Spleen (tissue), 13 donors: ENCODE measurements at places on chromosomes 6 and 20.

DNA sequence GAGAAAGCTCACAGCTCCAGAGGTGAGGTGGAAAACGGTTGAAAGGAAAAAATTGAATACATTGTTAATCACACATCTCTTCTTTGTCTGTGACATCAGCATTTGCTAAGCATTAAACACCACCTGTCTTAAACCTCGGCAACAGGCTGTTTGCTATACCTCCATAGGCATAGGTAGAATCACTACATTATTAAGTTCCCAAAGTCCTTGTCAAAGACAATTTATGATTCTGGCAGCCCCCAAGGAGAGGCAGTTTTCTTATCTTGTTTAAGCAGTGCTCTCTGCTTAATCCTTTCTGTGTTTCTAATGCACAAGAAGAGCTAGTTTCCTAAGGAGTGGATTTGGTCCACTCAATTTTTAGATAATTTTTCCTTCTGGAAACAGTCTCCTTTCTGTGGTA, 249.7 kb downstream of the NKAIN2 start:
- no peaks in the 10 kb centered on the region for H3K4me1 ChIP-seq
- no peaks in the 10 kb centered on the region for H3K27me3 ChIP-seq
- DNase-seq: no peak
- no peak overlapping the region for H3K27ac ChIP-seq

DNA sequence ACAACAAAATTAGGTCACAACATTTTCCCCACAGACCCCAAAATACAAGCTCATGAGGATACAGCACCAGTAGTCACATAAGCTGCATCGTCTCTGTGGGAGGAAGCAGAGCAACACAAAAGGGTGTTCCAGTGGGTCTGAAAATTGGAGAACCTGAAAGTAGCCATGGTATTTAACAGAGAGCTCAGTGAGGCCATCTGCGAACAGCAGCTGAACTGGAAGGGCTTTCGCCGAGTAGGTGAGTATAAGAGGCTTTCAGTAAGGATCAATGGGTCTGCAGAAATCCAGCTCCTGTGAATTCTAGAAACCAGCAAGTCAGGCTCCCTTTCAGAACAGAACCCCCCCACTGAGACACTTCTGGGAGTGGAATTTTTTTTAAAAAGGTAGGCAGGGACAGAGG, 120.0 kb upstream of the RREB1 start:
- H3K4me1 ChIP-seq: no peaks in the 10 kb centered on the region
- no peak overlapping the region for H3K27ac ChIP-seq
- H3K36me3 ChIP-seq: no peaks in the 10 kb centered on the region

- peaks cover 5% of the 10 kb centered on the region for H3K36me3 ChIP-seq
- no peak for DNase-seq
- H3K27ac ChIP-seq: peak overlapping the region; percentile 98
- H3K27me3 ChIP-seq: no peaks in the 10 kb centered on the region
Observed at GRCh38 chr20:36950414-36951197, 902 bp downstream of the SAMHD1 start.

- no peaks in the 10 kb centered on the region for H3K27me3 ChIP-seq
- H3K4me1 ChIP-seq: peaks cover 5% of the 10 kb centered on the region
- H3K4me3 ChIP-seq: no peak overlapping the region
Observed at GRCh38 chr20:59825944-59826759, 107.3 kb downstream of the SYCP2 start.

DNA sequence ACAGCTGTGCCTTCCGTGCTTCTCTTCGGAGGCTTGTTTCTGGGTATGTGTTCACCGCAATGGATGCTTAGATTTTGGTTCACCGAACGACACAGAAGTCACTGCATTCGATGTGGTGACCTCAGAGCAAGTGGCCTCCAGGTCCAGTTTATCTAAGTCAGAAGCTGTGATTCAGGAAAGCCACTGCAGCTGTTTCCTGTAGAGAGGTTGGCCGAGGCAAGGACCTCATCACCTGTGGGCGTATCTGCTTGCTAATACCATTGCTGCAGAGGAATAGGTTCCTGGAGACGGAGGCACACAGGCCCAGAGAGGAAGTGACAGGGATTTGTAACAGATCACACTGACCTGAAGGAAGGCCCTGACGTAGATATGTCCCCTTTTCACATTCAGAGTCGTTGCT, 82.7 kb downstream of the FARS2 start:
- H3K27ac ChIP-seq: peak overlapping the region; percentile 43
- no peaks in the 10 kb centered on the region for H3K36me3 ChIP-seq
- H3K27me3 ChIP-seq: no peaks in the 10 kb centered on the region
- H3K4me1 ChIP-seq: peaks cover 15% of the 10 kb centered on the region
- H3K4me3 ChIP-seq: no peak overlapping the region

DNA sequence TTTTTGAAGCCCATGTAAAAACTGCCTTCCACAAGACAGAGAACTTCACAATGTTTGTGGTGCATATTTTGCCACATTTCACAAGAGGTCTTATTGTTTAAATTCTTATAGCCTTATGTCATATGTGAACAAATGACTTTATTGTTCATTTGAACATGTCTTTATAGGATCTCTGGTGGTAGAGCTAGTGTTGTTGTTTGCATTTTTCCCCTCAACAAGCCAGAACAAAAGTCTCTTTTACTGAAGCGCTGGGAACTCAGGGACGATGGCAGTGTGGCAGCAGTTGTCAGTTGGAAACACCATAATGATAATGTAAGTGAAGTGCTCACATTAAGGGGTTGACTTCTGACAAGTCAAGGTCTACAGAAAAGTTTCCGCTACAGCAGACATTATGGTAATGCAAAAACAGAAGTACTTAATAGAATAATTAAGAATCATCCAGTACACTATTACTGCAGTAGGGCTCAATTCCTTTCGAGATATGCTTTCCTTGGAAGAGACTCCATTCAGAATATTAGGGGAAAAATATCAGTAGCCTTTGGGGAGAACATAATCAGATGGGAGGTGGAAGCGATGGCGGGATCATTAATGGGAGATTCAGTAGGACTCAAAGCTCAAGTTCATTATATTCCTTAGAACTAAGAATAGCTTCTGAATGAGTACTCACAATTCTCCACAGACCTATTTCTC, 180.0 kb downstream of the GJA10 start:
- H3K27me3 ChIP-seq: no peaks in the 10 kb centered on the region
- no peak overlapping the region for H3K4me3 ChIP-seq
- no peaks in the 10 kb centered on the region for H3K36me3 ChIP-seq

DNA sequence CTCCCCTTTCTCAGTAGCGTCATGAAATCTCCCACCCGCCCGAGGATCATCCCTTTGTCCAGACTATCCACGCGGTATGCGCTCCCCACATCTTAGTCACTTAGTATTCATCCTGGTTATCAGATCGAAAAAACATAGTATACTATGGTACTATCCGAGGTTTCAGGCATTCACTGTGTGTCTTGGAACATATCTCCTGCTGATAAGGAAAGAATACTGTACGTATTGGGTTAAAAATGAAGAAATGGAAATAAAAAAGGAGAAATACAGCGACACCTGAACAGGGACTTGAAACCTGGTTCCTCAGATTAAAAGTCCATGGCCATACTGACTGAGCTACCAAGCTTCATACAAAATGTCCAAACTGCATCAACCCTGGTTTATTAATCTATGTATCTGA, 14.0 kb downstream of the HMGN4 start:
- H3K4me1 ChIP-seq: peaks cover 50% of the 10 kb centered on the region
- H3K4me3 ChIP-seq: no peak overlapping the region
- no peak overlapping the region for H3K27ac ChIP-seq
- H3K27me3 ChIP-seq: no peaks in the 10 kb centered on the region

DNA sequence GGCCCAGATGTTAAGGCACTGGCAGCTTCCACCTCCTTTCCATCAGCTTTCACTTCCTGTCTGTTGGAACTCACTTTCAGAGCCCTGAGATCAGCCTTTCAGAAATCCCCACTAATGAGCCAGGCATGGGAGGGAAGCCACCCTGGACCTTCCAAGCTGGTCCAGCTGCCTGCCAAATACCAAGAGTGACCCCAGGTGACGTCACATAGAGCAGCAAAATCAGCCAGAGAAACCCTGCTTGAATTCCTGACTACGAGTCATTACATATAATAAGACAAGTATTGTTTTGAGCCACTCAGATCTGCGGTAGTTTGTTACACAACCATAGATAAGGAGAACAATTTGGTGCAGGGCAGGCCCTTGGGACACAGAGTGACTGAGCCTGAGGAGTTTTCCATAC, 556.0 kb upstream of the JAG1 start:
- no peak overlapping the region for H3K4me3 ChIP-seq
- H3K27me3 ChIP-seq: no peaks in the 10 kb centered on the region
- DNase-seq: no peak
- peaks cover 11% of the 10 kb centered on the region for H3K4me1 ChIP-seq

- H3K27ac ChIP-seq: no peak overlapping the region
- H3K36me3 ChIP-seq: no peaks in the 10 kb centered on the region
- H3K4me1 ChIP-seq: peaks cover 30% of the 10 kb centered on the region
- no peak overlapping the region for H3K4me3 ChIP-seq
- H3K27me3 ChIP-seq: no peaks in the 10 kb centered on the region
Observed at GRCh38 chr20:53613748-53614147, 20.1 kb upstream of the ZNF217 start.

DNA sequence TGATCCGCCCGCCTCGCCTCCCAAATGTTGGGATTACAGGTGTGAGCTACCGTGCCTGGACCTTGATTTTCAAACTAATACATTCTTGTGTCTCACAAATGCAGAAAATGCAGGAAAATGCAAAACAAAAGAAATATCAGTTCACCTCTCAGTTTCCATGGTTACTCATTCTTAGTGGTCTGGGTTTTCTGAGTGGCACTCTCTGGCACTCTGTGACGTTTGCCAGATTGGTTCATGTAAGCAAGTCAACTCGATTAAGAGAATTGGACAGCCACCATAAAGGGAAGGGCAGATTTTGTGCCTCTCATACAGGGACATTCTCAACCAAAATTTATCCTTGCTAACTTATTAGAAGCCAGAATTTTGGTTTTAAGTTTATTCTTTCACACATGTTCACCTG, 8.6 kb downstream of the CMTR1 start:
- H3K4me1 ChIP-seq: peaks cover 4% of the 10 kb centered on the region
- DNase-seq: no peak
- no peaks in the 10 kb centered on the region for H3K27me3 ChIP-seq

- H3K4me3 ChIP-seq: no peak overlapping the region
- H3K4me1 ChIP-seq: peaks cover 15% of the 10 kb centered on the region
- no peak for DNase-seq
- no peak overlapping the region for H3K27ac ChIP-seq
- no peaks in the 10 kb centered on the region for H3K27me3 ChIP-seq
Observed at GRCh38 chr20:50726955-50727791, 4.2 kb upstream of the PARD6B start.

GRCh38 chr20:4160761-4161305, 145.5 kb upstream of the RNF24 start:
- no peaks in the 10 kb centered on the region for H3K27me3 ChIP-seq
- peak; percentile 82 for DNase-seq
- H3K4me3 ChIP-seq: no peak overlapping the region
- peak overlapping the region; percentile 13 for H3K27ac ChIP-seq
- no peaks in the 10 kb centered on the region for H3K36me3 ChIP-seq

- H3K36me3 ChIP-seq: no peaks in the 10 kb centered on the region
- peaks cover 10% of the 10 kb centered on the region for H3K4me1 ChIP-seq
- DNase-seq: no peak
Observed at GRCh38 chr6:108123946-108124345, 41.9 kb upstream of the NR2E1 start.

GRCh38 chr6:137788248-137788647, 78.8 kb upstream of the TNFAIP3 start:
- no peaks in the 10 kb centered on the region for H3K27me3 ChIP-seq
- no peak overlapping the region for H3K27ac ChIP-seq
- DNase-seq: no peak
- H3K4me1 ChIP-seq: peaks cover 28% of the 10 kb centered on the region

GRCh38 chr6:155003476-155003875, 8.4 kb downstream of the TIAM2 start:
- H3K27me3 ChIP-seq: no peaks in the 10 kb centered on the region
- no peak for DNase-seq
- H3K4me3 ChIP-seq: no peak overlapping the region
- no peaks in the 10 kb centered on the region for H3K36me3 ChIP-seq
- no peaks in the 10 kb centered on the region for H3K4me1 ChIP-seq
- H3K27ac ChIP-seq: no peak overlapping the region

DNA sequence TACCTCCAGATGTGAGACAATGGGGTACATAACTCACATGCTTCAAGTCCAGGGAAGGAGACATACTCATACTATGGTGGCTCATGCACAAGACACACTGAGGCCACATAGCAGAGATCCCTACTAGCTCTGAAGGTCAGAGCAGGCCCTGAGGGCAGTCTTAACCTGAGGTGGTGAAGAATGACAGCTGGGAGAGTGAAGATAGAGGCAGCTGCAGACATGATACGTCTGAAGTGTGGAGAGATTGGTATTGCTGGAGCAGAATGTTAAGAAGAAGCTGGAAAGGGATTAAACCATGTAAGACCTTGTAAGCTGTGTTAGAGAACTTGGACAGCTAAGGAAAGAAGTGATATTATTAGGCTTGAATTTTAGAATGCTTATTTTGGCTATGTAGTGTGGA, 32.9 kb downstream of the PGM3 start:
- no peak overlapping the region for H3K4me3 ChIP-seq
- DNase-seq: no peak
- peaks cover 61% of the 10 kb centered on the region for H3K36me3 ChIP-seq
- no peak overlapping the region for H3K27ac ChIP-seq

- H3K4me3 ChIP-seq: no peak overlapping the region
- H3K27me3 ChIP-seq: no peaks in the 10 kb centered on the region
- no peaks in the 10 kb centered on the region for H3K36me3 ChIP-seq
Observed at GRCh38 chr20:32249030-32249738, 28.3 kb upstream of the KIF3B start.
